PC-3 (cell line): ENCODE measurements at places on chromosomes 3 and 15. TPM values are rescaled to one million over a fixed set of nuclear protein-coding genes. Genes with fewer than 3 reads are reported as not detected.
A peak's percentile ranks its signal among the peaks of the same experiment; 100 is the strongest.

The APPL1 gene
- total RNA-seq, result 32.5 and 34.6 TPM in 2 replicates

The CADPS gene
- total RNA-seq, result not detected in 2 replicates

The ABHD5 gene
- total RNA-seq, result 27.1 and 29.5 TPM in 2 replicates

- no peaks in the 10 kb centered on the region for H3K27me3 ChIP-seq
- peaks cover 6% of the 10 kb centered on the region; the same call in 1 of the 2 replicates for H3K36me3 ChIP-seq
- H3K27ac ChIP-seq, result no peak overlapping the region
- no peak overlapping the region for H3K4me3 ChIP-seq
- H3K4me1 ChIP-seq, result peaks cover 10% of the 10 kb centered on the region
- no peak for DNase-seq
Observed at GRCh38 chr3:141955175-141955574, 78.7 kb downstream of the ATP1B3 start.

DNA sequence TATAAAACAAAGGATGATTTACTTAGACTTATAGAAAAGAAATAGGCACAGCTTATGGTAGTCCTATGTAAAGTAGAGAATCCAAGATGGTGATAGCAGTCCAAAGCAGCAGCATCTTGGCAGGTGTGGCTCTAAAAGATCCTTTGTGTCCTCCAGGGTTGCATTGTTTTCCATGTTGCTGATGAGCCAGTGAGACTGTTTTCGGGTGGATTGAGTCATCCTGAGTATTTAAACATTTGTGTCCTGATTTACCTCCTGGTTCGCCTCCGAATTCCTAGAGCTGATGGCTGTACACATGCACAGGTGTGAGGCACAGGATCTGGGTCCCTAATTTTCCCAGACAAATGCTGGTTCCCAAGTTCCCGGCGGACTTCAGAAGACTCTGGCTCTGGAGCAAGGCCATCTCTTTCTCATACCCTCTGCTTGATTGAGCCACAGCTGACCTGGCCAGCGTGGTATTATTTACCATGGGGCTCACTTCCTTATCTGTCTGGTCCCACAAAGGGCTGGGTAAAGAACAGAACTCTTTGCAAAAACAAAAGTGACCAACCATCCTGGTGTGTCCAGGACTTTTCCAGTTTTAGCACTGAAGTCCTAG lies 51.0 kb downstream of the ARNT2 start:
- H3K27me3 ChIP-seq, result no peaks in the 10 kb centered on the region
- no peaks in the 10 kb centered on the region for H3K36me3 ChIP-seq
- H3K4me1 ChIP-seq, result peaks cover 12% of the 10 kb centered on the region
- H3K4me3 ChIP-seq, result 0 out of 2 replicates have a peak overlapping the region, but pooled peaks have one; percentile 1

DNA sequence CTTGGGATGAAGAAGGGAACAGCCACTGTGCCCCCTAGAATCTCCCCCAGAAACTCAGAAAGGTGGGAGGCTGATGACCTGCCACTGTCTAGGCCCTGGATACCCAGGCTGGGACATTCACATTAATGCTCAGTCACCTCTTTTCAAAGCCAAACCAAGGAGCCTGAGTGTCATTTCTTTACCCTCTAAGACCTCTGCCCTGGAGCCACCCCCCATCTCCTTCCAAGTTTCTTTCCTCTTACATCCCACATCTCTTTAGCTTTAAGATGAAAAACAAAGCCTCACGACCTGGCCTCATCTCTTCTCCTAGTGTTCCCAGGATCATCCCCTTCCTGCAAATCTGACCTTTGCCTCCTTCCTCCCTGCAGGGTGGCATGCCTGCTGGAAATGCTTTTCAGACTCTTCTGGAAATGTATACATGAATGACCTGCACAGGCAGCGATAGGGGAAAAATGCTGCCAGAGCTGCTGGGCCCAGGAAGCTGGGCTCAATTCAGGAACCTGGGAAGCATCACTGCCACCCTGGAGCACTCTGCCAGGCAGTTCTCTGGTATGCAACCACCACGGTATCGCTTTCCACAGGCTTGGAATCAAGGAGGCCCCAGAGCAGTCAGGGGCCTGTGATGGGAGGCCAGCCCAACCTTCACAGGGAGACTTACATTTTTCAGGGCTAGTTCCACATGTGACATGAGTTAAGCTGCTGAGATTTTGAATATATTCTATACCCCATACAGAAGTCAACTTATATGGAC lies 67.6 kb downstream of the DAPK2 start:
- no peak overlapping the region for H3K27ac ChIP-seq
- DNase-seq, result no peak
- H3K4me3 ChIP-seq, result no peak overlapping the region

DNA sequence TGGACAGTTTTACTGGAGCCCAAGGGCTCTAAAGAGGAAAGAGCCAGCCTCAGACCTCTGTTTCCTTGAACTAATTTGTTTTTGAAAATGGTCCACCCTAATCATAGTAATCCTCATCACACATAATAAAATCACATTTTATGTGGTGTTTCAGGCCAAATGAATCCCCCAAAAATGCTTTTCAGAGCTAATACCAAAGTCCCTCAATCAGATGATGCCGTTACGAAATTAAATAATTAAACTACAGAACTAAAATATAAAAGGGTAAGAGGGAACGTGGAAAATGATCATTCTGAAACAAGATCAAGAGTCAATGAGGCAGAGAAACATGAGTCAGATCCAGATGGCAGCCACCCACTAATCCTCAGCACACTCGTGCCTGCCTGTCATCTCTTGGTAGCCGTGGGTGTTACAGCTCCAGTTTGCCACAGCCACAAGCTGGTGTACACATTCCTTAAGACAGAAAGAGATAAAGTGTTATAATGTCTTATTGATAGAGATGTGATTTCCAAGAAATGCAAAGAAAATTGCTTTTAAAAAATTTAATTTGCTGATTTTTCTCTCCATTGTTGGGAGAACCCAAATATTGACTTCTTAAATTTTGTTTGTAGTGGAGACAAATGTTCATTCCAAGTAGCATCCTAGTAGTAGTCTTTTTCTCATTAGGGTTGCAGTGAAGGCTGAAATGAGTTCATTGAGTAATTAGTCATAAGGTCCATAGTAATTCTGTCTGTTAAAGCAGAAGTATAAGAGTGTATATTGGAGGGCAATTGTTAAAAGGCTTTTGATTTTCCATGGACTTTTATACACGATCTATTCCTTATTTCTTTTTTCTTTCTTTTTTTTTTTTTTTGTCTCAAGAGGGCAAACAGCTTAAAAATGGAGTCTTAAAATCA lies 104.2 kb downstream of the AGBL1 start:
- H3K36me3 ChIP-seq, result no peaks in the 10 kb centered on the region
- no peaks in the 10 kb centered on the region for H3K4me1 ChIP-seq
- no peaks in the 10 kb centered on the region for H3K27me3 ChIP-seq
- no peak for DNase-seq
- H3K4me3 ChIP-seq, result no peak overlapping the region
- no peak overlapping the region for H3K27ac ChIP-seq

DNA sequence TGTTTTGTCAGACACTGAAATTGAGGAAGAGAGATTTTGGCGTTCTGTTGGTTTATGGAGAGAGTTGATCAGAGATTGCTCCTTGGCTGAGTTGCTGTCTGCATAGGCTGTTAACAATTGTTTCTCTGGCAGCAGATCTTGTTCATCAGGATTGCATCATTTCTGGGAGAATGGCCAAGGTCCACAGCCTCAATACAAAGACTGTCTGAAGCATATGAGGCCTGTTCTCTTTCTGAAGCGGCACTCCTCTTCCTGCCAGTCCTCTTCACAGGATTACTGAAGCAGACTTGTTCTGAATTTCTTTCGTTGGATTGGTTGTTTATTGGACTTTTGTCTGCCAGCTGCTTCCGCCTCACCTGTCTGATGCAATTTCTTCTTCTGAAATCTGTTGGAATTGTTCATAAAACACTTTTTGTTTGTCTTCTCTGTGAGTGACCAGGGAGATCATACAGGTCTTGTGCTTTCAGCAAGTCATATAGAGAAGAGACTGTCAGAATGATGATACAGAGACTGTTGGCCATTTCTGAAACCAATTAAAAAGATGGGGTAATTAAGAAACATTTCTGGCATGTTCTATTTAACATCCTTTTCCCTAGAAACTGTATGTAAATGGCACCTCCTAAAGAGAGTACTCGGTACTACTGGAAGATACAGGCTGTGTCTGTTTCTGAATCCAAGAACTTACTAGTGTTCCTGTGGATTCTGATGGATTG lies 25.5 kb downstream of the SETD5 start:
- no peaks in the 10 kb centered on the region for H3K27me3 ChIP-seq
- H3K36me3 ChIP-seq, result peaks cover 26% of the 10 kb centered on the region
- H3K27ac ChIP-seq, result peak overlapping the region; percentile 85
- H3K4me1 ChIP-seq, result peaks cover 40% of the 10 kb centered on the region
- peak overlapping the region; percentile 31; the same call in 1 of the 2 replicates for H3K4me3 ChIP-seq

DNA sequence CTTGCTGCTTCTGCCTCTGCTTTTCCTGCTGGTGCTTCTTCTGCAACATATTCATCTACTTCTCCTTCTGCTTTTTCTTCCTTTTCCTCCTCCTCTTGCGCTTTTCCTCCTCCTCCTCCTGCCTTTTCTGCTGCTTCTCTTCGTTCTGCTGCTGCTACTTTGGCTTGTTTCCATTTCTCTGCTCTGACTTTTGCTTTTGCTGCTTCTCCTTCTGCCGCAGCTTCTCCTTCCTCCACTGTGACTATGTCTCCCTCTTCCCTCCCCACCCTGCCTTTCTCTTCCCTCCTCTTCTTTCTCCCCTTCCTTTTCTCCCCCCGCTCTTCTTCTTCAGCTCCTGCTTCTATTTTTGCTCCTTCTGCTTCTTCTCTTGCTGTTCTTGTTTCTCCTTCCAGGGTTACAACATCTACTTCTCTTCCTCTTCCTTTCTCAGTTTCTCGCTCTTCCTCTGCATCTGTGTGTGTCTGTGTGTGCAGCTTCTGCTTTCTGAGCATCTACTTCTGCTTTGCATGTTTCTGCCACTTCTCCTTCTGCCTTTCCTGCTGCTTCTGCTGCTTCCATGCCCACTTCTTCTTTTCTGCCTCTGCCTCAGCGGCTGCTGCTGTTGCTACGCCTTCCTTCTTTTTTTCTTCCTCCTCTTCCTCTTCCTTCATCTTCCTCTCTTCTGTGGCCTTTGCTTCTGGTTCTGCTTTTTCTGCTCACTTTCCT lies 51.4 kb downstream of the FAM43A start:
- H3K27me3 ChIP-seq, result no peaks in the 10 kb centered on the region
- DNase-seq, result no peak
- peaks cover 43% of the 10 kb centered on the region for H3K4me1 ChIP-seq
